ENCODE measurements at places on chromosomes 6 and 20.

DNA sequence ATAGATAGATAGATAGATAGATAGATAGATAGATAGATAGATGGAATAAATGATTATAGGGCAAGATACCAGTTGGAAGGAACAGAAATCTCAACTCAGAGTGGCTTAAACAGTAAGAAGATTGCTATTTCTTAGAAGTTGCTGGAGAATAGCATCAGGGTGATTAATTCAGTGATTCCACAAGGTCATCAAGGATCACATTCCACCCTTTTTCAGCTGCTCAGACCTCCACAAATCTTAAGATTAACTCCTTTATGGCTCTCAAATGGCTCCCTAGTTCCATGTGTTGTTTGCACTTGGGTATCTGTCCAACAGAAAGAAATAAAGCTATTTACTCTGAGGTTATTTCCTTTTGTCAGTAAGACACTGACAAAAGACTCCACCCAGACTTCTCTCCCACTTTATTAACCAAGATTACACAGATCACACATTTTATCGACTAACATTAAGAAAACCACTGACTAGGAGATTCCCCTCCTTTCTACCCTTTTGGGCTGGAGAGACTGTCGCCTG, 68.3 kb upstream of the KIF16B start:
- DNase-seq = no peak

GRCh38 chr20:36562724-36563123, 10.7 kb upstream of the TGIF2 start:
- no peak for DNase-seq

GRCh38 chr6:169205176-169206160, 48.2 kb downstream of the THBS2 start:
- DNase-seq = no peak

GRCh38 chr6:1094306-1094705, 217.6 kb upstream of the FOXQ1 start:
- no peak for DNase-seq

DNA sequence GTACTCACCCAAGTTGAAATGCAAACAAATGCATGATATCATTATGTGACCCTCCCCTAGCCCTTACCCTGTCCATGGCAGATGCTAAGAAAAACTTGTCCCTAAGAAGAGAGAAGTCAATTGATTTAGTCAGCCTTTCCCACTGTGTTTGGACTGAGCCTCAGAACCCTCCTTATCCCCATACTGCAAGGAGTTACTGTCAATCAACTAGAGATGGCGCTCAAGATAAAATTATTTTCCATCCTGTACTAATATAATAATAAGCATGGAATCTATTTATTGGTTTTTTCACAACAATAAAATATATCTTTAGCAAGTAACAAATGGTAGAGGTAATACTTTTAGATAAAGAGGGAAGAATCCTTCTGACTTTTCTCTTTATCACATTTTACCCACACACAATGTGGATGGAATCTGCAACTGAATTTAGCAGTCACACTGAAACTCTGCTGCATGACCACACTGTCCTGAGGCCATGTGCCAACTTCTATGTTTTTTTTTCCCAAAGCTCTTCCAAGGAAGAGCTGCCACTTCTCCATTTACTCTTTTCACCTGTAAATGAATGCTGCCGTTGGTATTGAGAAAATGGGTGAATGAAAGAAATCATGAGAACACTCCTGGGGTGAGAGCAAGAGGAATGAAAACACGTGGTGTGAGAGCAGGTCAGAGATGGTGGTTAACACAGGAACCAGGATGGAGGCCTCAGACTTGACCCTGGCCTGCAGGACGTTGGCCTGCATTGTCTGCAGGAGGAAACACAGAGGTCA, 10.5 kb downstream of the NT5E start:
- no peak for DNase-seq

DNA sequence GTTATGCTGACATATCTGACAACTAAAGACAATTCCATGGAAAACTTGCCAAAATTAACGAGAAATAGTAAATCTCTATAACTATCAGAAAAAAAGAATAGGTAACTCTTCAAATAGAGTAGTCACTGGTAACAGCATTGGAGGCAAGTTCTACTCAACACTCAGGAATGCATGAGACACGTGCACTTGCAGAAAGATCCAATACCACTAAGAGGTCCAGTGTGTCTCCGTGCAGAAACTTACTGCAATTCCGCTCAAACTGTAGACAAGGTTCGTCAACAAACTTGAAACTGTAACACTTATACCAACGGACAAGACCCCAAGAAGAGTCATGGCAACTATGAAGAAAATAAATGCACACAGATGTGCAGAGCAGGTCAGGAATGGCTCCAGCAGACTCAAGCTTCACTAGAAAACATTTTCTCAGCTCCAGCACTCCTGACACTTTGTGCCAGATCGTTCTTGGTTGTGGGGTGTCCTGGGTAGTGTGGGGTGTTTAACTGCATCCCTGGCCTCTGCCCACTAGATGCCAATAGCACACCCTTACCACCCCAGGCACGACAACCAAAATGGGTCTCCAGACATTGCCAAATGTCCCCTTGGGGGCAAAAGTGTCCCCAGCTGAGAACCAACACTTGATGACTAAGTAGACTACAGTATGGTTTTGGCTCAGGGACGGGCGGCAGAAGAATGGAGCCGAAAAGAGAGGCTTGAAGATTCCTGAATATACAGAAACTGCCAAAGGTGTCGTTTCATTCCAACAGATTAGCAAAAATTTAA, 134.8 kb downstream of the DTNBP1 start:
- DNase-seq = peak; percentile 28

DNA sequence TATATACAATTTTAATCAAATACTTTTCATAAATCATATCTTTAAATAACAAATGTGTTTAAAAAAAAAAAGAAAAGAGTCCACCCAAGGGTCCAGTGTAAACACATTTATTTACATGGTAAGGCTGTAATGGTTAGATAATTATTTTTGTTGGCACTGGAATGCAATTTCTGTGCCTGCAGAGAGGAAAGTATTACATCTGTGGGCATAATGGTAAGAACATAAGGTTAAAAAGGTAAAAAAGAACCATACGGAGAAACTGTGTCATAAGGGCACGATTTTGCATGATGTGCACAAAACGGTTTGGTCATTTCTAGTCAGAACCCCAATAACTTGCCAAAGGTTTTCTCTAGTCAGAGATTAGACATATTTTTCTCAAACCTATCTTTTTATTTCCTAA, 54.3 kb downstream of the RWDD2A start:
- DNase-seq = no peak

GRCh38 chr6:37492991-37493660, 6.6 kb downstream of the CCDC167 start:
- no peak for DNase-seq

- no peak for DNase-seq
These were observed 19.3 kb downstream of the PAQR8 start for GRCh38 chr6:52381249-52381648.

DNA sequence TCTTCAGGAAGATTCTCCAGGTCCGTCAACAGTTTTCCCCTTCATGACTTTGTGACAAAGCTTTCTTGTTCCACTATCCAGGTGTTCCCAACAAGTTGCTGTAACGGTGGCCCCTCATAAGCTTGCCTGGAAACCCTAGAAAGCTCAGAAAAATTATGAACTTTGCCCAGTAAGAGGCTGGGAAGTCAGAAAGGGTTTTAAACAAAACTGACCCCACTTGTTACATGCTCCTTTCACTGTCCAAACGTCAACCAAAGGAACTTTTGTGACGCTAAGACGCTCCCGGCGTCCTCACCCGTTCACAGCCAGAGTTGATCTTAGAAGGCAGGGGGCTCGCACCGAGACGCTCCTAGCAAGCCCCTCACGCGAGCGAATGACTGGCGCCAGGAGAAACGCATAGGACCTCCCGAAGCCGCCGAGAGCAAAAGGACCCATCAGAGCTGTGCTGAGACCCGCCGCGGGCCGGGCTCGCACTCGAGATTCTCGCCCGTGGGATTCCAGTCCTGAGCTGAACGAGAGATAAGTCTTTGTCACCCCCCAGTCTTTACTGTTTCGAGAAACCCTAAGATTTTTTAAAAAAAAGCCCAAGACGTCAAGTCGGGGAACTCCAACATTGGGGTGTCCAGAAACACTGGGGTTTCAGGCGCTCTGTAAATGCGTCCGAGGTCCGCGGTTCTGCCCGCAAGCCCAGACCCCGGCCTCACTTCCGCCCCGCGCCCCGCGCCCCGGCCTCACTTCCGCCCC, 544 bp upstream of the ACAT2 start:
- DNase-seq = peak; percentile 25

- DNase-seq = no peak
These were observed 12.1 kb downstream of the NCR2 start for GRCh38 chr6:41347378-41348050.

DNA sequence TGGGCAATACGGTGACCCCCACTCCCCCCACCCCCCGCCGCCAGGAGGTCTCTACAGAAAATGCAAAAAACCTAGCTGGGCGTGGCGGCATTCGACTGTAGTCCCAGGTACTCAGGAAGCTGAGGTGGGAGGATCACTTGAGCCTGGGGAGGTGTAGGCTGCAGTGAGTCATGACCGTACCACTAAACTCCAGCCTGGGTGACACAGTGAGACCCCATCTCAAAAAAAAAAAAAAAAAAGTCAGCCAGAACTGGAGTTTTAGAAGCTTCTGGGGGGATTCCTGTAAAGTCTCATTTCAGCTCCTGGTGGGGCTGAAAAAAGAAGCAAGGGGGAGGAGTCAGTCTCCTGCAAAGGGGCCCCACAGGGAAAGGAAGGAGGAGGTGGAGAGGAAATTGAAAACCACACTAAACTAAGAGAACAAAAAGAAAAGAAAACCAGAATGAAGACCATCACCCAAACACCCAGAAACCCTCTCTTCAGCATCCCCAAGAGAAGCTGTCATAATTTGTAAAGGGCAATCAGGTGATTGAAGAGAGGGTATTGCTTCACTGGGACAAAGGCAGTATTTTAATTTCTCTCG, 50.4 kb downstream of the NOL4L start:
- DNase-seq = no peak

GRCh38 chr20:14538433-14538832, 201.0 kb upstream of the FLRT3 start:
- no peak for DNase-seq

DNA sequence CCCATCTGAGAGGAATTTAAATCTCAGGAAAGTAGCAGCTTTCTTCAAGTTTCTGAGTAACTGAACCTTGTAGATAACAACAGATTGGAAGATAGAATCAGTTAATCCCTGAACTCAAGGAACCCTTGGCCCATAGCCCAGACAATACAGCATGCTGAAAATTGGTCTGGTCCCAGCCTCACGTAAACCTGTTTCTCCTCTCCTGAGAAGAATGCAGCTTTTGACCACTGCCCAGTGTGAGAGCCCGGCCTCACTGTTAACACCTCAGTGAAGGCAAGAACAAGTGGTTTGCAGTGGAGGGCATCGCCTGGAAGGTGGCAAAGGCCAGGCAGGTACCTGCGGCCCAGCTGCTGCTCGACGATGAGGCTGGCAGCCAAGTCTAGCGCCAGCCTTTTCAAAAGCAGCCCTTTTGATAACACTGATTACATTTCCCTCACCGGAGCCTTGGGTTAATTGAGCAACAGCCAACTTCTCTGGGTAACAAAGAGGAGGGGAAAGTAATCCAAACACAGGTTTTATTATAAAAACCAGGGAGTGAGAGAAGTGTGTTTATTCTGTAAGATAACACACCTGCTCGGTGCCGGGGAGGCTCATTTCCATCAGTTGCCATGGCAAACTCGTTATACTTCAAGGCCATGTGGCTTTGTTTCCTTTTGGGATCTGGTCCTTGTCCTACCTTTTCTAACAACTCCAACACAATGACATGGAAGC, 54.0 kb downstream of the TRAF3IP2 start:
- DNase-seq = no peak

GRCh38 chr6:37338745-37339255, 15.0 kb upstream of the RNF8 start:
- DNase-seq = no peak

DNA sequence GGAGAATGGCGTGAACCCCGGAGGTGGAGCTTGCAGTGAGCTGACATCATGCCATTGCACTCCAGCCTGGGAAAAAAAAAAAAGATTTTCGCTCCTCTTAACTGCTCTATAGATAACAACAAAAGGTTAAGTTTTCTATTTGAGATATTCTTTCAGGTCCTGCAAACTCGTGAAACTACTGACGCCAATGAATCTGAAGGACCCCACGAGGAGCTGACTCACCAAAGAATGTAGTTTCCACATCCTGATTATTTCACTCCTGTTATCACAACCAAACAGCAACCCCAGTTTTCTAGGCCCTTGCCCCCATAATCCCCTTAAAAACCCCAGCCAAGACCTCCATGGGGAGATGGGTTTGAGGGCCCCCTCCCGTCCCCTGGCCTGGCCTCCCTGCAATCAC, 58.7 kb downstream of the OTOR start:
- peak; percentile 30 for DNase-seq

GRCh38 chr6:96907498-96907897, 9.8 kb upstream of the NDUFAF4 start:
- DNase-seq = no peak

DNA sequence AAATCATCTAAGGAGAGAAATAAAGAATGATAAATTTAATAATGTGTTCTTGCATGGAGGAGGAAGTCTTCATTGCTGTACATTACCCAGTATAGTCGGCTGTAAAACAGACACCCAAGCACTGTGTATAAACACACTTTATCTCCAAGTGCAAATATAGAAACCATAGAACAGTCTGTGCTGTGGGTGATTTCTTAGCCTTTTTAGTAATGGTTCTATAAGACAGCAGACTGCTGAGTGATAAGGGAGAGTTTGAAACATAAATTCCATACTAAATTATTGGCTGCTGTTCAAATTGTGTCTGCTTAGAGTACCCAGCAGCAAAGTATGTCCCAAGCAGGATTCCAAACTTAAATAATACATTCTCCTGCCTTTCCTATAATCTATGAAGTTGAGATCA, 4.6 kb downstream of the FILIP1 start:
- DNase-seq = no peak

DNA sequence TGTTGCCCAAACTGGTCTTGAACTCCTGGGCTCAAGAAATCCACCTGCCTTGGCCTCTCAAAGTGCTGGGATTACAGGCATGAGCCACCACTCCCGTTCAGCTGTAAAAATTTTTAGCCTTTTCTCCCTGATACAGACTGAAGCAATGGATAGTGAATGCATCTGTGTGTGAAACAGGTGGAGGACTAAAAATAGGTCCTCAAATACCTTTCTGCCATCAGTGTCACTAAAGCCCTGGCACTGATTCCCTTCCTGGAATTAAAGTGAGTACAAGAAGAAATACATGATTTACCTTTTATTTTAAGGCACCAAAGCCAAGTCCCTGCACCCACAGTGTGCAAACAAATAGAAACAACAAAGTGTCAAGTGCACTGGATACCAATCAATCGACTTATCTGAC, 25.1 kb downstream of the TULP4 start:
- DNase-seq = no peak

DNA sequence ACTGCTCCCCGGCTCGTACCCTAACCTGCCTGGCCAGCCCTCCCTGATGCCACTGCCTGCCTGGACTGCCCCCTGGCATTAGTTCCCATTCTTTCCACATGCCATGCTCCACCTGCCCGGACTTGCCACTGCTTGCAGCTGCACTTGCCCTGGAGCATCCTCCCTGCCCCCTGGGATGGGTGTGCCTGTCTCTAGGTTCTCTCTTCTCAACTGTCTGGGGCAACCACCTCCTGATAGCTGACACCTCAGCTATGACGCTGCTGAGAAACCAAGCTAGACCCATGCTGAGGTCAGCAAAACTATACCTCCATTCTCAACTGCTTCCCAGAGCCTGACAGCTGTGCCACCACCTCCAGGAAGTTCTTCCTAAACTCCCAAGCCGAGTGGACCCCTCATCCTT, 72.1 kb downstream of the PERP start:
- DNase-seq = no peak
